ENCODE measurements at places on chromosomes 2 and 18.

DNA sequence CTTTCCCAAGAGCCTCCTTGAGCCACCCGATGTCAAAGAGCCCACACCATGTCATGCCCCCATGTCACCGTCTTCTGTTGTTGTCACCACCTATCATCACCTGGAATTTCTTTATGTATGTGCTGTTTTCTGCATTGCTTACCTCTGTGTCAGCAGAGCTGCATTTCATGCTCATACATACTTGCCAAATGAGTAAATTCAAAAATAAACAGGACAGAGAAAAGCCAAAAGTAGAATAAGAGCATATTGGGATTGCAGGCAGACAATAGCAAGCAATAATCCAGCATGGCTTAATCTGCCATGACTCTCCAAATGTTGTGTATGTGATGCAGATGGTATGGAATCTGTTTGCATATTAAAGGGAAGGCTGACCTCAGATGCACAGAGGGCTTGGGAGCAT is 15.3 kb upstream of the RGPD4 start:
- no peak for DNase-seq

DNA sequence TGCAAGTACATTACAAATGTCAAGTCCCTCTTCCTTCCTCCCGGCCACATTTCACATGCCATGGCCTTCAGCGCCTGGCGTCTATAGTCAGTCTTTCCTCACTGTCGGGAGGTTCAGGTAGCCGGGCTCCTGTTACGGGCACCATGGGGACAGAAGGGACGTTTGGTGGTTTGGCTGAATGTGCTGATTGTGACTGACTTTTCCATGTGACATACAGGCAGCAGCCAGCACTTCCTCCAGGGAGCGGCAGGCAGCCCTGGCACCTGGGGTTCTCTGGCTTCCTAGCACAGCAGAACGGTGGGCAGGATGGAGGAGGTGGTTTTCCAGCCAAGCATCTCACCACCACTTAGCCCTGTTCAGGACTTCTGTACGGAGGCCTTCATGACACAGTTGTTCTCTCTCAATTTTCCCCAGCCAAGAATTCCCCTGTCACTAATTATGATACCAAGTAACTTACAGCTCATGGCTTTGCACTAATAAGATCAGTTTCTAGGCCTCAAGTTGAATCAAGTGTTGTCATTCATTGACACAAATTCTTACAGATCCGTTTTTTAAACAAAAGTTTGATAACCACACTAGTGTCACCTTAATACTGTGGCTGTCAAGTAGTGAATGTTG is 83.9 kb upstream of the REV1 start:
- no peak for DNase-seq

DNA sequence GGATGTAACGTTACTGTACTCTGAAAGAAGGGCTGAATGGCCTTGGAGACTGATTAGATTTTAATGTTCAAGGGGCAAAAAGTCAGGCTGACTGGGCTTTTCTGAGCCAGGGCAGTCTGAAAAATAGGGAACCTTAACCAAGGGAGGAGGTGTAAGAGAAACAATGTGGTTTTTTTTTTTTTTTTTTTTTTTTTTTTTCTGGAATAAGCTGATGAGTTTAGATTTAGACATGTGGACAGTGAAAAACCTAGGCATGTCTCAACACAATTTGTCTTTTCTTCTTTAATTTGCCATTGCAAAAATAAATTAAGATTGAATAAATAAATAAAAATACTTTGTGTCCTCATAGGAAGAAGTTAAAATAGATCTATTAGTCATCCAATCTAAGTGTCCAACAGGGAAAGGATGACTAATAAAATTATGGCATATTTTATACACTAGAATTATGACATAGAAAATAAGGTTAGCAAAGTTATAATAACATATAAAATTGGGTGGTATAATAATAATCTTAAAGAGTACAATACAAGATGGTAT is 237.6 kb upstream of the TRIB2 start:
- no peak for DNase-seq

DNA sequence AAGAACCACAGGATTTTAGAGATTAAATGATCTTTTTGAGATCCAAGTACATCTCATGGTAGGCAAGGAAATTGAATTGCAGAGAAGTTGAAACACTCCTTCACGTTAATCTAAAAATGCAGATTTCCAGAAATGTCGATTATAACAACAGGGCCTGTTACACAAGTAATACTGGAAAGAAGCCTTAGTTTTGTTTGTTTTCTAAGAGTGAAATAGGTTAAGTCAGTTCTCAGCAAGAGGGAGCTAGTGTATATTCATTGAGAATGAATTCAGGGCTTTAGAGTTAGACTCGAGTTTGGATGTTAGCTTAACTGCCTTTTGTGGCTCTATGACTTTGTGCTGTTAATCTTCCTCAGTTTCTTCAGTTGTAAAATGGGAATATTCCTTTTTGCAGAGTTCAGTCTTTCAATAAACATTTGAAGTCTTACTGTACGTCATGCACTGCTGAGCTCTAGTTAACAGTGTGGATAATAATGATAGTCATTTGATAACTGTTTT is 926 bp downstream of the NDUFV2 start:
- DNase-seq: no peak

DNA sequence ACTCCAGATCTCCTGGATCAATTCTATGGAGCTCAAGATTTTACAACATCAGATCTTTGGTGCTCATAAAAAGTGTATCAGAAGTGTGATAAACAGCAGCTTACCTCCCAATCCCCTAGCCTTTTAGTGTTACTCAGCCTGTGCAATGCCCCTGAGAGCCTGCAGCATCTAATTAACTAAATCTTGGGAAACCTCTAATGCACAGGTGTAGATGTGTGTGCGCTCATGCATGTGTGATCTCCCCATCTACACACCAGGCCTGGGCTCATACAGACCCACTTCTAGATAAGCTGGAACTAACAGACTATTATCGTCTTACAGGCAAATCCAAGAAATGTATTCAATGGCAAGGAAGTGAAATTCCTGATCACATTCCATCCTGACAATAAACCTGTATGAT is 7.5 kb downstream of the SUCLG1 start:
- DNase-seq: no peak

DNA sequence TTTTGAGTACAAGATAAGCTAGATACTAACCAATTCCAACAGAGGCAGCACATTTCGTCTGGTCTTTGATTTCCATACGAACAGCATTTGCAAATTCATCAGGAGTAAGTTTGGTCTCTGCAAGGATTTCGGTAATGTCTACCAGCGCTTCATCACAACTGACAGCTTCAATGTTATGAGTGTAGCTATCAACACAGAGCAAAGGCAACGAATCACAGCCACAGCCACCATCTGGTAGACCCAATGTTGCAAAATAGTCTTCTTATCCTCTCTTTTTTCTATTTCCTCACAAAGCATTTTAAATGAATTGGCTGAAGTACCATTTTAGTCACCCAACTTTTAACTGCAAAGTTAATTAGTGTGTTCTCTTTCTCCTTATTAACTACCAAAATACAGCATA is 68.3 kb downstream of the REV1 start:
- DNase-seq: no peak

- no peak for DNase-seq
Observed at GRCh38 chr2:15744820-15745219, 153.2 kb downstream of the DDX1 start.

DNA sequence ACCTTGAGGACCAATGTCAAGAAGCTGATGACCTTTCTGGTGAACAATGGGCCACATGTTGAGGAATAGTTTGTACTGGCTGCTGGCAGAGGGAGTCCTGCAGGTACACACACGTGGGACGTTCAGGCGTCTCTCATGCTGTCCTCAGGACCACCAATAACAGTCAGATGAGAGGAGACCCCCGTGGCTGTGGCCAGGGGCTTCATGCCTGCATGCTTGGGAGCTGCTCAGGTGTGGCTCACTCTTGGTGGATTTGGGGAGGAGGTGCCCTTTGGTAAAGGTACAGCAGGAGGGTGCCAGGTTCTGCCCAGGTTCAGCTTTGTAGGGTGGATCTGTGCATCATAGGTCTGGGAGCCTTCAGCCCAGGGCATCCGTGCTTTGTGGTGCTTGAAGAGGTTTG is 62.9 kb upstream of the PXDN start:
- DNase-seq: no peak

- no peak for DNase-seq
Observed at GRCh38 chr18:11106894-11107293, 42.5 kb downstream of the PIEZO2 start.

DNA sequence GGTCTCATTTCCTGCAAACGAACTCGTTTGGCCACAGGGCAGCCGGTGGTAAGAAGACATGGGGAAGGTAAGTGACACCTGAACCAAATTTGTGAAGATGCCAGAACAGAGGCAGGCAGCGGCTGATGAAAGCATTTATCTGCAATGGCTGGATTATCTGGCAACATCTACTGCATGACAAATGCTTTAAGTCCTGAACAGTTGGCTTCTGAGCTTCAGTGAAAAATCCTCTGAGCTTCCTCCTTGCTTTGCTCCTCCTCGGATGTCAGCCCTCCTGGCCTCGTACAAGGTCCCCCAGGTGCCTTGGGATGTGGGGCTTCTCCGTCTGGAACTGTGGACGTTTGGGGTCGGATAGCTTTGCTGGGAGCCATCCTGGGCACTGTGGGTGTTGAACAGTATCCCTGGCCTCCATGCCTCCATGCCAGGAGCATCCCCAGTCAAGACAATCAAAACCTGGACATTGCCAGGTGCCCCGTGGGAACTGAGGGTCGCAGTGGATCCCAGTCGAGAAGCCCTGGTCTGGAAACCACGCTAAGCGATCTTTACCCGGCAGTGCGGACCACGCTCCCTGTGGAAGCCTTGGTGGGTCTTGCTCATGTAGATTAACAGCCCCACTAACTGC is 49.3 kb downstream of the KCNG2 start:
- no peak for DNase-seq

DNA sequence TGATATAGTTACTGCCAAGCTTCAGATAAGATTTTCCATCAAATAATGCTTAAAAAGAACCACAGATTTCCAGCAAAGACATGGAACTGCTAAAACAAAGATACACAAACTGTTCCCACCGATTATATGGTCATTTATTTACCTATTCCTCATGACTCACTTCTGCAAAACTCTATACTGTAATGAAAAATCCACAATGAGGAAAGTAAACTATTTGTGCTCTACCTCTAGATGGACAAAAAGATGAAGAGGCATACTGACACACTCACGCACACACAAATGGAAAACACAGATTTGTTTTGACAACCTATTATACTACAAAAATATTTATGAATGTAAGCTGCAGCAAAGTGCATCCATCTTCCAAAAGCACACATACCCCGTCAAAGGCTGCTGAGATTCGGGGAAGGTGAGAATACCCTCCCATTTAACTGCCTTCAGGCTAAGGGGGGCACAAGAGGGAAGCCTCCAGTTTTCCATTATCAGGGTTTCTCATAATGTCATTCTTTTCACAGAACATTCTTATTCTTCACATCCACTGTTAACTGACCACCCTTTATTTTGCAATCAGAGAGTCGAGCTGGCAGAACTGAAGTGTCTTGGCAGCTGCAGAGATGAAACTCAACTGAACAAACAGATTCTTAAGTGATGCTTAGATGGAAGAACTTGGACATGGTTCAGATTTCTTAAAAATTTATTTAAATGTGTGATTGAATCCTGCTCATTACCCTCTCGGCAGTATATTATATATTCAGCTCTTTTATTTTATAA is 115.9 kb upstream of the TANK start:
- no peak for DNase-seq

GRCh38 chr2:105262651-105263091 is 21.1 kb downstream of the GPR45 start:
- no peak for DNase-seq

DNA sequence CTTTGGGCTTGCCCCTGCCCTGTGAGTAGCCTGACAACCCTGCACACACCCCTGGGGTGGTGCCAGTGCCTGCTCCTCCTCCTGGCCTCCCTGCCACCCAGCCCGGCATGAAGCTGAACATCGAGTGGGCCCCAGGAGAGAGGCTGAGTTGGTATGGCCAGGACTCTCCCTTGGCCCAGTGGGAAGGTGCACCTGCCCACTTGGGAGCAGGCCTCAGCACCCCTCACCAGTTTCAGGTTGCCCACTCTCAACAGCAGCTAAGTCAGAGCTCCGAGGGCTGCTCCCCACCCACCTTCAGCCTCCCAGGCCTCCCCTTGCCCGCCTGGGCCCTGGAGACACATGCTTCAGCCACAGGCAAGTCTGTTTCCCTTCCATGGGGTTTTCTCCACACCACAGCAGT is 203.1 kb downstream of the KLHL29 start:
- no peak for DNase-seq

- no peak for DNase-seq
Observed at GRCh38 chr2:183455056-183455455, 330.8 kb downstream of the NUP35 start.

- DNase-seq: no peak
Observed at GRCh38 chr2:188974164-188974563, at the start of gene COL3A1. Gene COL3A1, plus strand, starts transcription at chr2:188974373. Its CDS starts 117 bp downstream, at chr2:188974490.

DNA sequence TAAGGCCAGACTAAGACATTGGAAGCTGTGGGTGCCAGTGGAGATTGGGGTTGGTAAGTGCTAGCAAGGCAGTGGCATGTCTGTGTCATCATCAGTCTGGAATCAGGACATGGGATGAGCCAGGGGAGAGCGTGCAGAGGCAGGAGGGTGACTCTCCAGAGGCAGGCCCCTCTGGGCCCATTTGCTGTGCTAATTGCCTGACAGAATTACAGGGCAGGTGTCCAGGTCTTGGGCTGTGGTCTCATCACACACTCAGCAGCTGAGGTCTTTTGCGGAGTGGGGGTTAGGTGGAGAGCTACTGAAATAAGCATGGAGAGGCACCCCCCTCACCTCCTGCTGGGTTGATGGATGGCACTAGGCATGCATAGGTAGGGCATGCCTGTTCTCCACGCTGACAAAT is 57.4 kb downstream of the CELF4 start:
- DNase-seq: no peak

GRCh38 chr2:128525653-128526052 is 207.0 kb upstream of the HS6ST1 start:
- DNase-seq: no peak

DNA sequence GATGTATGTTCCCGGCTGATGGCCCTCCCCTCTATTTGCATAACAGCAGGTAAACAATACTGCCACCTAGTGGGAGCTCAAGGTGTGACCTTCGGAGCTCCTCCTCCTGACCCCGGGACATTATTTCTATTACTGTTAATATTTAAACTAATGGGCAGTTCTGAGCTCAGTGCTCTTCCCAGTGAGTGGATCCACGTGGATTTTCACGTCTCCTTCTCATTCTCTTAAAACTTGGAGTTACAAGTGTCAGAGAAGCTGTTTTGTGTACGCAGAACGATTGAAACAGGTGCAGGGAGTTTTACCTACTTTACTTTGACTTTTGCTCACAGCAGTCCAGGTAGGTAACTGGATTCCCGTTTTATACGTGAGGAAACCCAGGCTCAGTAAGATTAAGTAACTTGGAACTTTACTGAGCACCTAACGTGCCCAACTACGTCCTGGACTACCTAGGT is 127.3 kb downstream of the PRKCE start:
- DNase-seq: peak; percentile 84
